NCI-H345 (cell line): ENCODE measurements at places on chromosomes 3 and 15.

- DNase-seq = no peak
Measured at GRCh38 chr15:63351170-63351569, 30.5 kb downstream of the CA12 start.

GRCh38 chr3:18512007-18512406, 86.9 kb upstream of the SATB1 start:
- no peak for DNase-seq

- no peak for DNase-seq
Measured at GRCh38 chr3:40691452-40691861, 166.7 kb downstream of the ZNF621 start.

GRCh38 chr3:129070086-129070885, 9.7 kb downstream of the GP9 start:
- no peak for DNase-seq

DNA sequence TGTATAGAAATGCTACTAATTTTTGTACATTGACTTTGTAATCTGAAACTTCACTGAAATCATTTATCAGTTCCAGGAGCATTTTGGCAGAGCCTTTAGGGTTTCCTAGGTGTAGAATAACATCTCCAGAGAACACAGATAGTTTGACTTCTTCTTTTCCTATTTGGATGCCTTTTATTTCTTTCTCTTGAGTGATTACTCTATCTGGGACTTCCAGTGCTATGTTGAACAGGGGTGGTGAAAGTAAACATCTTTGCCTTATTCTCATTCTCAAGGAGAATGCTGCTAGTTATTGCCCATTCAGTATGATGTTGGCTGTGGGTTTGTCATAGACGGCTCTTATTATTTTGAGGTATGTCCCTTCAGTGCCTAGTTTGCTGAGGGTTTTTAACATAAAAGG, 697.9 kb upstream of the ROBO1 start:
- DNase-seq = no peak

- DNase-seq = no peak
Measured at GRCh38 chr3:29441422-29441821, 160.6 kb downstream of the RBMS3 start.

GRCh38 chr3:162780313-162780712, 1283.7 kb downstream of the OTOL1 start:
- no peak for DNase-seq

DNA sequence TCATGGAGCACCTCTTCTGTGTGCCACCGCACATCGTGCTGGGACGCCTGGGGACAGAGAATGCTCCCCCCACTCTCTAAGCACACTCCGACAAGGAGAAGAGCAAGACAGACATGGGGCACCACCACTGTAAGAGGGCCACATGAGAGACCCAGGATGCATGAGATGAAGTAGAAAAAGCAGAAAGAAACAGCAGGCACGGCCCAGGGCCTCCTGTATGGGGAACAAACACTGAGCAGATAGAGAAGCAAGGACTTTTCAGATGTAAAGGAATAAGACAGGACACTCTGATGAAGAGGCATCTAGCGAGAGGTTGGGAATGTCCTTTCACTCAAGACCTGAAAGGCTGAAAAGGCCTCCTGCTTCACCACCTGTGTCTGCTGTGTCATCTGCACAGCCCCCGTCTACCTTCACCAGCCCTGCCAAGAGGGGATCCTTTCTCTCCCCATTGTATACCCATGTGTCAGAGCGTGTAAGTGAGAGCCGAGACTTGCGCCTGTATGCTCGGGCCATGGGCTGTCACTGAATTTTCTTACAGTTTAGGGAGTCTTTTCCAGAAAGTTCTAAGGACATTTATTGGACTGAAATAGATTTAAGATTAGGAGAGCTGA, 125.6 kb downstream of the LRRK1 start:
- DNase-seq = no peak

- peak; percentile 46 for DNase-seq
Measured at GRCh38 chr15:100061944-100062343, 279.8 kb downstream of the ADAMTS17 start.

- DNase-seq = no peak
Measured at GRCh38 chr3:158249183-158249582, 139.3 kb downstream of the RSRC1 start.

DNA sequence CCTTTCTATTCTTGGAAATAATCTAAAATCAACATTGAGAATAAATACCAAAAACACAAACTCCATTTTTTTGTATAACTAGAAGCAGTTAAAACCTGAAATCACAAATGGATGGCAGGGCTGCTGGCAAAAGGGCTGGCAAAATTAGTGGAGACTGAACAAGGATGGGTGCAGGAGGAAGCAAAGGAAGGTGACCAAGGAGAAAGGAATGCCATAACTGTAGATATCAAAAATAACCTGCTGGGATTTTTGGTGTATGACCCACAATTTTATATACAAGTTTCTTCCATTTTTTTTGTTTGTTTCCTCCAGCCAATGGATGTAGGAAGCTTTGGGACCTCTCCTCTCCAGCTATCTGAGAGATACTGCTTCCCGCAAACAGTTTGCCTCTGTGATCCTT, 12.7 kb downstream of the CFAP44 start:
- no peak for DNase-seq

DNA sequence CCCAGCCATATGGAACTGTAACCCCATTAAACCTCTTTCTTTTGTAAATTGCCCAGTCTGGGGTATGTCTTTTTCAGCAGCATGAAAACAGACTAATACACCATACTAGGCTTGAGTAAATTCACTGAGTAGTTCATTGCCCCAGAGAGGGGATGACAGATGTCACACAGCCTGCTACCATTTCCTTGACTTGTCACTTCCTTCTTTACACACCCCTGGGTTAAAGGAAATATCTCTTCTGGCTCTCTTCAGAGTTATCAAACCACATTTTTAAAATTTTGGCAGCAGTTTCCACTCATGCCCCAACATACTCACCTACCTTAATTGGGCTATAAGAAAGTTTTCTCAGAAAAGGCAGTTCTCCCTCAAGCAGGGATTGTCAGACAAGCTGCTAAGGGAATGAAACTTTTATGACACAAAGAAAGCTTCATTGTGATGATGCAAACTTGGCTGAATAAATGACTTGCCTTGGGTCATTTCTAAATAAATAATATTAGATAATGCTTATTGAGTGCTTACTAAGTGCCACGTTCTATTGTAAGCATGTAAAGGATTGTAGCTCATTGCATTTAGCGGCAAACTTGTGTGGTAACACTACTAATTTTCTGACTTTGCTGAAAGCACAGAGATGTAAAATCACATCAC, 68.0 kb upstream of the RBMS3 start:
- no peak for DNase-seq

GRCh38 chr3:18988614-18989229, 159.6 kb upstream of the KCNH8 start:
- DNase-seq = peak; percentile 49

- DNase-seq = no peak
Measured at GRCh38 chr15:25673972-25674371, 189.2 kb downstream of the ATP10A start.

GRCh38 chr3:146975476-146975875, 370.3 kb upstream of the PLSCR5 start:
- DNase-seq = no peak

- DNase-seq = no peak
Measured at GRCh38 chr3:43489930-43490329, 131.9 kb downstream of the ANO10 start.

DNA sequence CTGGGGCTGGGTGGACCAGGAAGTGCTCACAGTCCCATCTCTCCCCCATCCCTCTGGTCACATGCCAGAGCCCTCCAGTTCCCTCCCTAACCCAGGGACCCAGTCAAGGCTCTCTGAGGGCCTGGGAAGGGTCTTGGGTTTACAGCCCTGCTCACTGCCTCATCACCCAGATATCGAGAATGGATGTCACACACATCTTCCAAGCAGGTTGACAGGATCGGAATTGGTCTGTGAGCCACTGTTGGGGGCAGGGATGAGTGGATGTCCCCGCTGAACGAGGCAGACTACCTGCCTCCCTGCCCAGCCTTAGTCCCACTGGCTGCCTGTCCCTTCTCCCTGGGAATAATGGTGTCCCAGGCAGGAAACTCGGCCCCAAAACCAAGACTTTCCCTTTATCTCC, 20.0 kb upstream of the GOLGA6C start:
- DNase-seq = no peak

DNA sequence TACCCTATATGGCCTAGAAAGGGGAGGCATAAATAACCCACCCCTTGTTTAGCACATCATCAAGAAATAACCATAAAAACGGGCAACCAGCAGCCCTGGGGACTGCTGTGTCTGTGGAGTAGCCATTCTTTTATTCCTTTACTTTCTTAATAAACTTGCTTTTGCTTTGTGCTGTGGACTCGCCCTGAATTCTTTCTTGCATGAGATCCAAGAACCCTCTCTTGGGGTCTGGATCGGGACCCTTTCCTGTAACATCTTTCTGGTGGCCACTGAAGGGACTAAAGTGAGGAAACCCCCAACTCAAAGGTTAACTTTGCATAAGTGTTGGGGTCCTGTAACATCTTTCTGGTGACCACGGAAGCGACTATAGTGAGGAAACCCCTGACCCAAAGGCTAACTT, 15.7 kb upstream of the HHATL start:
- no peak for DNase-seq

- DNase-seq = peak; percentile 26
Measured at GRCh38 chr3:23805633-23806533, at the start of gene UBE2E1. Gene UBE2E1 (plus strand): TSS chr3:23805955. CDS start chr3:23807270, 1,315 bp downstream.

DNA sequence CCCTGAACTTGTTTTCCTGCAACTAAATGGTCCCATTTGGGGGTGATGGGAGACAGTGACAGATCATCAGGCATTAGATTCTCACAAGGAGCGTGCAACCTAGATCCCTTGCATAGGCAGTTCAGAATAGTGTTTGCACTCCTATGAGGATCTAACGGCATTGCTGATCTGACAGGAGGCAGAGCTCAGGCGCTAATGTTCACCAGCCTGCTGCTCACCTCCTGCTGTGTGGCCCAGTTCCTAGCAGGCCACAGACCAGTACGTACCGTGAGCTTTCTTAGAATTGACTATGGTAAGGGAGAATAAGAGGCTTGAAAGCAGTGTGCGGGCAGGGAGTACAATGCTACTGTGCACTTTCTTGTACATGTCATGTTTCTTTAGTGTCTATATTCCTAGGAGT, 17.6 kb upstream of the PLA2G4E start:
- no peak for DNase-seq

GRCh38 chr3:45635475-45636256, 41.1 kb downstream of the LIMD1 start:
- no peak for DNase-seq

DNA sequence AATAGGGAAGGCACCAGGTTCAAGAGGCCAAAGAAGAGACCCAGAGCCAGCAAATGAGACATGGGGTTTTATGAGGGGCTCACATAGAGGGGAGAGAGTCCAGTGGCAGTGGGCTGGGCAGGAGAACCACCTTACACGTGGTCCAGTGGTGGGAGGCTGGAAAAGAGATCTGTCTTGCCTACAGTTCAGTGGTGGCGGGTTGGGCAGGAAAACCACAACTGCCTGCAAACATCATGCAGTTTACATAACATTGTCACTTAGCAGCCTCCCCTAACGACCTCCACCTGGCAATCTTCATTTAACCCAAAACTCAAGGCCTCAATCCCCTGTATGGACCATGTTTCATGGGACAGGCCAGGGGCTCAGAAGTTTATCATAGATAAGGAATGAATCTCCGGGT, 29.1 kb downstream of the CRYGS start:
- no peak for DNase-seq

GRCh38 chr3:136938334-136938733, 19.4 kb upstream of the IL20RB start:
- DNase-seq = no peak

- DNase-seq = no peak
Measured at GRCh38 chr3:17394541-17395155, 347.8 kb downstream of the TBC1D5 start.

GRCh38 chr3:72011485-72011884, 226.5 kb upstream of the PROK2 start:
- no peak for DNase-seq

DNA sequence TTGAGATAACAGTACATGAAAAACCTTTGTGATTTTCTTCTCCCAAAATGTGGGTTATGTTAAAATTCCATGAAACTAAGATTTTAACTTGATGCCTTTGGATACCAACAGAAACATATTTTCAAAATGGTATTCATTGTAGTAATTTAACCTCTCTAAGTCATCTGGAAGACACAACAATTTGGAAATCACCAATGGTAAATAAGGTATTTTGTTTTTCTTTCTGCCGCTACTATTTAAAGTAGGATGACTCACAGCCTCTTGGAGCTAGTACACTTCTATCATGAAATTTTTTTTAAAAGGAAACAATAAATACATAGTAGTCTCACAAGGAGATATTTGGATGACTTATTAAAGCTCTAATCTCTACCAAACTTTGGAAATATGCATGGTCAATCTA, 291.6 kb upstream of the VEPH1 start:
- no peak for DNase-seq

DNA sequence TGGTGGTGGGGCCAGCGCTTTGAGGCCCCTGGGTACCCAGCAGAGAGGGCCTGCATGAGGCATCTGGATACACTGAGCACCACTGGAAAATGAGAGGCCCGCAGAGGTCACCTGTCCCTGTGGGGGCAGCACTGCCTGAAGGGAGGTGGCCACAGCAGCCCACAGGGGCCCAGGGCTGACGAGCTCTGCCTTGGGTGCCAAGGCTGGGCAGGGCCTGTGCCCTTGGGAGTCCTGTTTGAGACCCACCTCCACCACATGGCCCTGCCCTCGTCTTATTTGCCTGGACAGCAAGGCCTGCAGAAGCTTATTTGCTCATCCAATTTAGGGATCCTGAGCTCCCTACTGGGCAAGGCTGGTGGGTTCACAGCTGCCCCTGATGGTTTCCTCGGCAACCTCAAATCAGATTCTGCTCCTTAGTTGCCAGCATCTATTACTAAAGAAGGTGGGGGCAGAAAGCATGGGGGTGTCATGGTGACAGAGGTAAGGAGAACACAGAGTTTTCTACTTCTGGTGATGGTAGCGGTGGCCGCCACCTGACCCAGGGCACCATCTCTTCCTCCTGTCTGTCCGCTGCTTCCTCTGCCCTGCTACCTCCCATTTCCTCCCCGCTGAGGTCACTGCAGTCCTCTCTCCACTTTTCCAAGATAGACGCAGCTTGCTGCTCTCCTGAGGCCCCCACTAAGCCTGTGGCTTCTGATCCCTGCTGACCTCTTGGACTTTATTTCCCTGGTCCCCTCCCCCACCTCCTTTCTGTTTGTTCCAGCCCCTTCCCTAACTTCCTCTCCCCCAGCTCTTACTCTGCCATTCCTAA, 62.9 kb downstream of the HMCES start:
- DNase-seq = no peak

- no peak for DNase-seq
Measured at GRCh38 chr3:118199044-118199443, 835.6 kb downstream of the IGSF11 start.

GRCh38 chr3:173351886-173352285, 45.7 kb upstream of the NLGN1 start:
- DNase-seq = no peak

GRCh38 chr15:89105147-89105546, 16.9 kb downstream of the ABHD2 start:
- DNase-seq = no peak

- no peak for DNase-seq
Measured at GRCh38 chr15:48522911-48523310, 122.6 kb downstream of the FBN1 start.

- DNase-seq = no peak
Measured at GRCh38 chr3:169454823-169455222, 208.7 kb downstream of the MECOM start.

- DNase-seq = no peak
Measured at GRCh38 chr3:191358929-191359328, 28.6 kb upstream of the UTS2B start.
